NAMALWA (cell line): ENCODE measurements at places on chromosomes 12 and 14.

DNA sequence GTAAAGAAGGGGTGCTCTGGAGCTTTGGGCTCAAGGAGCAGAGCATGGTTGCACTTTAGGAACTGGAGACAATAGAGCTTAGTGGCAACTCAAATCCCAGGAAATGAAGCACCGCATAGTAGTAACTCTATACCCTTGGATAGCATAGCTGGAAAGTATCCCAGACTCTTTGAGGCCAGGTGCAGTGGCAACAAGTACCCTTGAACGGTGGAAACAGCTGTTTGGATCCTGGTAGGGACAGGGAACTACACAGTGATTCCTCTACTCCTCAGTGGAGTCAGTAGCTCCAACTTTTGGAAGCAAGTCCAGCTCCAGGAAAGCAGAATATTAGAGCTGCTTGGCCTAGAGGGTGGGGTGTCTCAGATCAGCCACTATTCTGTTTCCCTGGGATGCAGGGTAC lies 129.0 kb upstream of the WSCD2 start:
- DNase-seq: no peak

DNA sequence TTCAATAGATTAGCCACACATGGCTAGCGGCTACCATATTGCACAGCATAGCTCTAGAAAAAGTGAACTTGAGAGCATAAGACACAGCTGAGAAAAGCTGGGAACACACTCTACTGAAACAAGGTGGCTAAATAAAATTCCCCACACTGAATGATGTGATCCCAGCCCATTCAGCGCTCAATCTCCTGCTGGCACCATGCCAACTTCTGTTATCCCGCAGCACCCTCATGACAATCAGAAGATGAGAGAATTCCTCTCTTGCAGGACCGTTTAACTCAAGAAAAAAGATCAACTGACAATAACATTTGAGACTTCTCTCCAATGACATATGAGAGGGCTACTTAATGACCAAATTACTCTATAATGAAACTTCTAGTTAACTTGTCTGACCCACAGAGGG lies 115.4 kb downstream of the ADAMTS20 start:
- no peak for DNase-seq

GRCh38 chr12:67592228-67593011 lies 56.1 kb upstream of the DYRK2 start:
- DNase-seq: peak; percentile 11

- DNase-seq: no peak
These were observed 54.4 kb downstream of the RASSF9 start for GRCh38 chr12:85781766-85782165.

DNA sequence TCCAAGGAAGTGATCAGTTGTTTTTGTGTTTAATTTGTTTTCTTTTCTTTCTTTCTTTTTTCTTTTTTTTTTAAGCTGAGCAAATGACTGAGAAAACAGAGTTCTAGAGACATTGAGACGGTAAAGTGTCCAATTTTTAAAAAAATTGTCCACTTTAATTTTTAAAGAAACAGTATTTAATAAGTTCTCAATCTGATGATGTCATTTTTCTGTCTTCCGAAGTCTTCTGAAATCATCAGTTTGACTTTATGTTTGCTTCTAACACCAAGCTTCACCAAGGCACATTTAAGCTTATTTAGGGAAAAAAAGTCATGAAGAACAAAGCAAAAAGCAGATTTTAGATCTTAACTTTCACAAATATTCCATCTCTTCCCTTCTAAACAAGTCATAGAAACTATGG lies 63.4 kb upstream of the RTRAF start:
- DNase-seq: no peak

DNA sequence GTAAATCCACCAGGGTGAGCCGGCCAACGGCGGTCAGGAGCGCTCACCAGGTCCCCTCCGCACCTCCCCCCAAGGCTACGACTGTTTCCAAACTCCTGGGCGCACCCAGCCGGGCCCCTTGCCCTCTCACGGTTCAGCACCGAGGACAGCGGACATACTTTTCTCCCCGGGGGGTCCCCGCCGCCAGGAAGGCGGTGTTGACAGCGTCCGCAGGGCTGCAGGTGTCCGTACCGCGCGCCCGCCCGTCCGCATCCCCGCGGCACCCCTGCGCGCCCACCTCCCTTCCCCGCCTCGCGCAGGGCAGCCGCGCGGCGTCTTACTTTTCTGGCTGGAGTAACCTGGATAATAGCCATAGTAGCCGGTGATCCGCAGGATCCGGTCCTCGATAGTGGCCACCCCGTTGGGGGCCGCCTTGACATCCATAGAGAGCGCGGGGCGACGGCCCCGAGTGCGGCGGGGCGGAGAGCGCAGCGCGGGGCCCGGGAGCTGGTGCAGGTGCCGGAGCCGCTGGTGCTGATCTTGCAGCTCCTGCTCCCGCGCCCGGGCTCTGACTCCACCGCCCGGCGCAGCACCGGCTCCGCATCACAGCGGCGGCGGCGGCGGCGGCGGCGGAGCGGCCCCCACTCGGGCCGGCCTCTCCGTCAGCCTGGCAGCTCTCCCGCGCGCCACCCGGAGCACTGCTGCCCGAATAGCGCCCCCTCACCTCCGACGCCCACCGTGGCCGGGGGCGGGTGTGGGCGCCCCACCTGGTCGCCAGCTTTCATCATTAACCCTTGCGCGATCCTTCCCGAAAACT lies at the start of gene SLC35F4:
Gene SLC35F4 (minus strand): TSS at position 690 of the 796 bp plus-strand sequence.
- no peak for DNase-seq

DNA sequence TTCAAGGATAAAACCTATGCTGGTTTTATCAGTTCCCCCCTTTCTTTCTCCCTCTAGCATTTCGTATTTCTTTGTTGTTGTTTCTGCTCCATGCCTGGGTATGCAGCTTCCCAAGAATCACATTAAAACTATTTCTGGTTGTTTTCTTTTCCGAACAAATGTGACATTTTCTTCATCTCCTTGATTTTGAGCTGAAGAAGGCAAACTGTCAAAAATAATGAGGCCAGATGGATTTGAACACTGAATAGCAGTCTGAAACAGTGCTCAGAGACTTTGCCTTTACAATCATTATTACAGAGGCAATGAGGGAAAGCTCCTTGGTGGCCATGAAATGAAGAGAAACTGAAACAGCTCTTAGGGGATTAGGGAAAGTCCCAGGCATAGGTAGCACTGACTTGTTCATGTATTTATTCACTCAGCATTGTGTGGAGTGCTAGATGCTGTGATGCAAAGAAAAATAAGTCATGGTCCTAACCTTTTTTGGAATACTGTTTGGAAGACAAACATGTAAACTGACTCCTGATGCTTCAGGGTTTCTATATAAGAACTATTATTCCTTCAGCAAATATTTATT lies 319.5 kb downstream of the FUT8 start:
- DNase-seq: no peak

DNA sequence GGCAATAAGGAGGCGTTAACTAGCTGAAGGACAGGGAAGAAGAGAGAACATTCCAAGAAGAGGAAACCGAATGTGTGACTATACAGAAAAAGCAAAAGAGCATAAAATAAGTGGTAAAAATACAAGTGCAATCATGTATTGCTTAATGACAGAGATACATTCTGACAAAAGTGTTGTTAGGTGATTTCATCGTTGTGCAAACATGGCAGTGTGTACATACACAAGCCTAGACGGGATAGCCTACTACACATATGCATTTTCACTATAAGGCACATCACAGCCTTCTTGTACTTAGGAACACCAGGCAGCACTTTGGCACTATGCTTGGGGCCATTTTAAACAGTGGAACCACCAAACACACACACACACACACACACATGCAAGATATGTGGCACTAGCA lies 299.3 kb downstream of the BCAT1 start:
- DNase-seq: no peak

GRCh38 chr14:72510566-72510965 lies 383.3 kb downstream of the DPF3 start:
- DNase-seq: no peak

- DNase-seq: no peak
These were observed 97.1 kb downstream of the PRIMA1 start for GRCh38 chr14:93691042-93691780.

DNA sequence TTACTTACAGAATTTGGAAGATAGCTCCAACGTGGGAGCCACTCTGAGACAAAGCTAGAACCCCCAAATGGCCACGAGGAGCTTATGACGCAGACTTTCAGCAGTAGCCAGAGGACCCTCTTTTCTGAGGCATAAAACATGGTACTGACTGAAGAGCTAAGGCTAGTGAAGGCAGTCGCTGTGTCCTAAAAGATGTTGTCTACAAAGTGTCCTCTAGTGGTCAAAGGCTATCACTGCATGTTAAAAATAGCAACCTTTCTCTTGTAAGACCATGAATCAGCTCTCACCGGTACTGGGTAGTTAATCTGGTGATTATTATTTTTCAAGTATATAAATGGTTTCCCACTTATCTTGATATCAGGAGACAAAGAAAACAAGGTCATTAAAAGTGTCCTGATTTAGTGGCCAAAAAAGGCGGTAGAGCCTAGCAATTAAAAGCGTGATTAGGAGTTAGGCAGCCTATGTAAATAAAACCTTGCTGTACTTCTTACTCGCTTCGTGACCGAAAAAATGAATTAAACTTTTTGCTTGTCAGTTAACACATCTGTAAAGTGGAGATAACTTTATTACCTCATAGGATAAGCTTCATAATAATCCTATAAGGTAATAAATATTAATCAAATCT lies 47.0 kb upstream of the LGR5 start:
- peak; percentile 80 for DNase-seq

DNA sequence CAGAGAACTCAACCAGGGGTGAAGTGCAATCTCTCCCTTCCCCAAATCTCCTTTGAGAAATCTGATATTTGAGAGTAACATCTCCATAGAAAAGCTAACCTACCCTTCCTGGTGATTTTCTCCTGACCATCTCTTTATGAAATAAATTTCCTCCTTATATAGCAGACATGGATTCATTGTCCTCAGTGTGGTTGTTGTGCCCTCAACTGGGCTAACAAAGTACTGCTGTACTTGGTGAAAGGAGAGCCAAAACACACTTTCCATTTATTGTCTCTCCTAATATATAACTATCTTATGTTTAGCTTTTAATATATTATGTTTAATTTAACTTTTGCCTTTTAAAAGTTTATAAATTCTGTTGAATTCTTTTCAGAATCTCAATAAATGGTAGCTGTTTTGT lies 65.1 kb upstream of the SLCO1B1 start:
- peak; percentile 15 for DNase-seq

DNA sequence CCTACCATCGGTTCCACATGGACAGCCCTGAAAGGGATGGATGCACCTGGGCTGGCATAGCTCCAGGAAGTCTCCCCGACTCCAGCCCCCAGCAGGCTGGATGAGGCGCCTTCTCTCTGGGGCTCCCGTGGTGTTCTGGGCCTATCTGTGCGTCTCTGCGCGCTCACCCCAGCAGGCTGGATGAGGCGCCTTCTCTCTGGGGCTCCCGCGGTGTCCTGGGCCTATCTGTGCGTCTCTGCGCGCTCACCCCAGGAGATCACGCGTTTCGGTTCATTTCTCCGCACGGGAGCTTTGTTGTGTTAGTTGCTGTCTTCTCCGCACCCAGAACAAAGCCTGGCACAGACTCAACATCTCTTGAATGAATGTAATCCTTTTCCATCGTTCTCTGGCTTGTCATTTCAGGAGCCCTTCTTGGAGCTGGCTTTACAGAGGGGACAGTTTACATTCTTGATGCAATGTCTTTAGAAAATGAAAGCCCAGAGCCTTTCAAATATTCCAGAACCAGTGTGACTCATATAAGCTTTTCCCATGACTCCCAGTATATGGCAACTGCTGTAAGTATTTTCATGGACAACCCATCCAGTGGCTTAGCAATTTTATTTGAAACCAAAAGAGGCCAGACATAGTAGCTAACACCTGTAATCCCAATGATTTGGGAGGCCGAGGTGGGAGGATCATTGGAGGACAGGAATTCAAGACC lies 40.3 kb downstream of the CFAP251 start:
- no peak for DNase-seq

DNA sequence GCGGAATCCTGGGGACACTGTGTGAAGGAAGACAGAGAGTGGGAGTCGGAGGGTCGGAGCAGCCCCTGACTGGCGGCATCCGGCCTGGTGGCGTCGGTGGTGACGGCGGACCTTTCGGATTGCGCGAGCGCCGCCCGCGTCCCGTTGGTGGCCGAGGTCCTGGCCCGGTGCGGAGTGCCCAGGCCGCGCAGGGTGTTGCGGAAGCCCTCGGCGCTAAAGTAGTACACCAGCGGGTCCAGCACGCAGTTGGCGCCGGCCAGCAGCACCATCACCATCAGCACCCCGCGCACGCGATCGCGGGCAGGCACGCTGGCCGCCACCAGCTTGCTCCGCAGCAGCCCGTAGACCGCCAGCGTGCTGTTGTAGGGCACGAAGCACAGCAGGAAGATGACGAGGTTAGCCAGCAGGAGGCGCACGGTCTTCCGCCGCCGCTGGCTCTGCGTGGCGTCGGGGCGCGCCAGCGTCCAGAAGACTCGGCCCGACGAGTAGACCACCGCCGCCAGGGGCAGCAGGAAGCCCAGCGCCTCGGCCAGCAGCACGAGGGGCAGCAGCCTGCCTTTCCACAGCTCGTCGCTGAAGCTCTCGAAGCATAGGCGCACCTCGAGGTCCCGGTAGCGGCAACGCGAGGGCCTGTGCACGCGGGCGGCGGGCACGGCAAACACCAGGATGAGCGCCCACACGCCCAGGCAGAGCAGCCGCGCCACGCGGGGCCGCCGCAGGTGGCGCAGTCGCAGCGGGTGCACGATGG lies 13.1 kb upstream of the CHD4 start:
- DNase-seq: no peak

- no peak for DNase-seq
These were observed 428.1 kb downstream of the ZFP36L1 start for GRCh38 chr14:68364792-68365192.

- DNase-seq: no peak
These were observed 340.3 kb upstream of the RGS6 start for GRCh38 chr14:71591929-71592328.

DNA sequence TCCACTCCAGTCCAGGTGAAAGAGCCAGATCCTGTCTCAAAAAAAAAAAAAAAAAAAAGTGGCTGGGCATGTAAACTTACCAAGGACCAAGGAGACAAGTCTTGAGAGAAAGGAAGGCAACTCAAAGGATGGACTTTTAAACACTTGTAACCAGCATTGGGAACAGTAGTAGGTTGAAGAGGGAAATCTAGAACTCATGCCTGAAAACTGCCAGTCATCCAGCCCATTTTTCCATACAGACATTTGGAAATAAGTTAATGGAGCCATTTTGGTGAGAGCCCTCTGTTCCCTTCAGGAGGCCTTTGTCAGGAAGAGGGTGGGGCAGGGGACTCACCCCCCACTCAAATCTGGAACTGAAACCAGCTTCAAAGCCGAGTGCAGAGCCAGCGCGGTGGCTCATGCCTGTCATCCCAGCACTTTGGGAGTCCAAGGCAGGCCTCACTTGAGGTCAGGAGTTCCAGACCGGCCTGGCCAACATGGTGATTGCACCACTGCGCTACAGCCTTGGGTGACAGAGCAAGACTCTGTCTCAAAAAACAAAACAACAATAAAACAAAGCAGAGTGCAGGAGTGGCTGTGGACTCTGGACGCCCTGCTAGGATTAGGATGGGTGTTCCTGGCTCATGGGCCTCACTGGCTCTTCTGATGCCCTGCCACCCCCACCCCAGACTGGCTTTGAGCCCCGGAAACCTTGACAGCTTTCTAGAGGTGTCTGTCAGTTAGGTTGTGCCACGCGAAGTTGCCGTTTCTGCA lies 1.6 kb upstream of the MLXIP start:
- DNase-seq: no peak
